Subcutaneous adipose tissue (tissue), 4 donors: ENCODE measurements at places on chromosomes 7 and 10. TPM values are rescaled to one million over a fixed set of nuclear protein-coding genes. Genes with fewer than 3 reads are reported as not detected.

The SFTPA1 gene
- total RNA-seq = not detected

The ZNF804B gene
- not detected for total RNA-seq

The PNLIPRP2 gene
- not detected for total RNA-seq

The TRIM56 gene
- 11.9 TPM for total RNA-seq

The ZNF425 gene
- total RNA-seq = 1.2 TPM

The PNLIPRP1 gene
- total RNA-seq = not detected

The CALHM3 gene
- total RNA-seq = not detected

The CYP2C19 gene
- not detected for total RNA-seq

The LHFPL3 gene
- not detected for total RNA-seq

The ZP3 gene
- 5.4 TPM for total RNA-seq

The LRRTM3 gene
- total RNA-seq = not detected

The GPR37 gene
- 0.66 TPM for total RNA-seq

The CTNNA3 gene
- 0.33 TPM for total RNA-seq

The RBM20 gene
- total RNA-seq = 6.0 TPM
